ENCODE measurements at places on chromosomes 7 and 10. TPM values are rescaled to one million over a fixed set of nuclear protein-coding genes. Genes with fewer than 3 reads are reported as not detected.

DNA sequence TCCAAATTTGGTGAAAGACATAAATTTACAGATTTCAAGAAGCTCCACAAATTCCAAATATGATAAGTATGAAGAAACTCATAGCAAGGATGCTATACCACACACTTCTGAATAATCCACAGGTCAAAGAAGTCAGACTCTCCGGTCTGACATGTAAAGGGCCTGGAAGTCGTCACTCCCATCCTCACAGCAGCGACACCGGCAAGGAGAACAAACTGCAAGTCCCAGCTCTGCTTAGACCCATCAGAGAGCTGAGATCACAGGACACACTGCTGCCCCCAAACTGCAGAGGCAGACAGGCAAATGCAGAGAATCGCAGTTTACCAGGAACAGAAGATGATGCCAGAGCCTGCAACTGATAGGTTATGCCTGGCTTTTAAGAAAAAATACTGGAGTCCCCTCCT, 62.0 kb downstream of the AMZ1 start:
- H3K27ac ChIP-seq: no peak overlapping the region
- DNase-seq: no peak
- peaks cover 23% of the 10 kb centered on the region for H3K4me1 ChIP-seq
- H3K36me3 ChIP-seq: peaks cover 37% of the 10 kb centered on the region
- H3K27me3 ChIP-seq: no peaks in the 10 kb centered on the region
- H3K4me3 ChIP-seq: no peak overlapping the region

The MKI67 gene
- total RNA-seq: 96.5 TPM

GRCh38 chr10:116477986-116478664, 50.5 kb downstream of the PNLIPRP3 start:
- no peak overlapping the region for H3K27ac ChIP-seq
- DNase-seq: no peak
- peaks cover 21% of the 10 kb centered on the region for H3K27me3 ChIP-seq
- peaks cover 8% of the 10 kb centered on the region for H3K4me1 ChIP-seq
- H3K4me3 ChIP-seq: no peak overlapping the region

DNA sequence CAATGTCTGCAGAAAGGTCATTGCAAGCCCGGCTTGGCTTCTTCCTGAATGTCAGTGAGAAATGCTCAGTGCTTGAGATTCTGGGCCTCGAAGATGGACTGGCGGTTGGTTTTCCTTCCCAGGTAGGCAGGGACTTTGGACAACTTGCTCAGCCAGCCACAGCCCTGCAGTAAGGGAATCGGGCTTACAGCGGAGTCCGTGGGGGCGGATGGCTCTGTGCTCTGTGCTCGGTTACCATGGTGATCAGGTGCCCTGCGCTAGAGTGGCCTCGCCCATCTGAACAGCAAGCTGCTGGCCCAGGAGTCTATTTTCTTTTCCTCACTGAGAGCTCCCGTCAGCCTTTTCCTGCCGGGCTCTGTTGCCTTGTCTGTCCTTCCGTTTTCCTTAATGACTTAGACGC, 77.8 kb upstream of the SH2B2 start:
- H3K27me3 ChIP-seq: no peaks in the 10 kb centered on the region
- H3K4me3 ChIP-seq: no peak overlapping the region
- H3K27ac ChIP-seq: peak overlapping the region; percentile 45

- H3K4me1 ChIP-seq: no peaks in the 10 kb centered on the region
- H3K27me3 ChIP-seq: no peaks in the 10 kb centered on the region
- H3K4me3 ChIP-seq: no peak overlapping the region
- no peaks in the 10 kb centered on the region for H3K36me3 ChIP-seq
- no peak overlapping the region for H3K27ac ChIP-seq
Observed at GRCh38 chr10:128422190-128422589, 296.0 kb upstream of the MKI67 start.

Data from WTC11 (cell line).